ENCODE measurements at places on chromosomes 3 and 15. TPM values are rescaled to one million over a fixed set of nuclear protein-coding genes. Genes with fewer than 3 reads are reported as not detected.
A peak's percentile ranks its signal among the peaks of the same experiment; 100 is the strongest.

The GOLGA6L4 gene
- 5.6 TPM for total RNA-seq

The KPNA1 gene
- 64.5 TPM for total RNA-seq

The LRRK1 gene
- 24.9 TPM for total RNA-seq

GRCh38 chr15:91857772-91858171 lies 4.3 kb downstream of the SLCO3A1 start:
- no peaks in the 10 kb centered on the region for H3K36me3 ChIP-seq
- H3K27ac ChIP-seq: no peak overlapping the region
- no peaks in the 10 kb centered on the region for H3K4me1 ChIP-seq

DNA sequence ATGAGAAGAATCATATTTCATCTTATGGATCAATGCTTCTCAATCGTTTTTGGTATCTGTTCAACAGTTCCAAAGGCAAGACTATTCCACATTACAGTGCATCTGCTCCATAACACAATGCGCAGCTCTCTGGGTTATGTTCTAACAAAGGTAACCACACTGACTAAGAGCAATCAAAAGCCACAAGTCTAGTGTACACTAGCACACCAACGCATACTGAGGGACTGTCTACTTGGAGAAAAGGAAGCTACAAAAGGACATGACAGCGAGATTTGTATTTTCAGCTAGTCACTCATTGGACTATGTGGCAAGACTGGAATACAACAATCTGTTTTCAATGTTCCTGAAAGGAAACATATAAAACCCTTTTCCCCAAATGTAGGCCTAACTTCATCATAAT lies 35.8 kb downstream of the SETD2 start:
- no peak overlapping the region for H3K4me3 ChIP-seq
- H3K36me3 ChIP-seq: peaks cover 8% of the 10 kb centered on the region
- no peak overlapping the region for H3K27ac ChIP-seq

- H3K4me3 ChIP-seq: no peak overlapping the region
- no peaks in the 10 kb centered on the region for H3K36me3 ChIP-seq
- H3K4me1 ChIP-seq: no peaks in the 10 kb centered on the region
- DNase-seq: no peak
Measured at GRCh38 chr3:57076422-57076951, 16.0 kb downstream of the SPATA12 start.

DNA sequence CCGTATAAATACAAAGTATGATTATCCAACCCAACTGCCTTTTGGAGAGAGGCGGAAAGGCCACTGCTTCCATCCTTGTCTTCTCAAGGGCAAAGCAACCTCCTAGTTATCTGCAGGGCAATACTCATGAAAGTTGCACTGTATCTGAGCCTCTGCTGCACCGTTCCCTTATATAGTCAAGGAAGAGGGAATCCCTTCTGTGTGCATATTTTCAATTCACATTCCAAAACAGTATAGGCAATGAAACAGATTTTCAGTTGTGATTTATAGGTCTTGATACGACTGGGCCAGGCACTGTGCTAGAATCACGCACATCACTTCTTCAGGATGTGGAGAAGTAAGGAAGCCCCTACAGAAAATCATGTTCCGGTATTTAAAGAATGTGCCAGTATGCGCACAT lies 455.7 kb downstream of the FOXP1 start:
- peaks cover 4% of the 10 kb centered on the region for H3K4me1 ChIP-seq
- no peaks in the 10 kb centered on the region for H3K36me3 ChIP-seq
- H3K4me3 ChIP-seq: no peak overlapping the region
- no peaks in the 10 kb centered on the region for H3K27me3 ChIP-seq

DNA sequence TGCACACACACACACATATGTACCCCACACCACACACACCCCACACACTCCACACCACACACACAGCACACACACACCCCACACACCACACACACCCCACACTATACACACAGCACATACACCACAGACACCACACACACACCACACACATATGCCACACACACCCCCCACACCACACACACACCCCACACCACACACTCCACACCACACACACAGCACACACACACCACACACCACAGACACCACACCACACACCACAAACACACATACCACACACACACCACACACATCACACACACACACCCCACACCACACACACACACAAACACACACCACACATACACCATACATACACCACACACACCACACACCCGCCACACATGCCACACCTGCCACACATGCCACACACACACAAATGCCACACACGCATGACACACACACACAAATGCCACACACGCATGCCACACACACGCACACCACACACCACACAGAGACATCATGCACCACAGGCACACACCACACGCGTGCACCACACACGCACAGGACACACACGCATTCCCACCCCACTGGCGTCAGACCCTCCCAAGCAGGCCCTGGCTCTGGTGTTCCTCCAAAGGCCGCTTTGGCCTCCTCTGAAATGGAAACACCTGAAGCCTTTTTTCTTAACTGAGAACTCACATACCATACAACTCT lies 15.7 kb downstream of the CHST13 start:
- H3K27me3 ChIP-seq: peaks cover 5% of the 10 kb centered on the region
- H3K4me3 ChIP-seq: no peak overlapping the region
- H3K27ac ChIP-seq: no peak overlapping the region
- peak; percentile 37 for DNase-seq

DNA sequence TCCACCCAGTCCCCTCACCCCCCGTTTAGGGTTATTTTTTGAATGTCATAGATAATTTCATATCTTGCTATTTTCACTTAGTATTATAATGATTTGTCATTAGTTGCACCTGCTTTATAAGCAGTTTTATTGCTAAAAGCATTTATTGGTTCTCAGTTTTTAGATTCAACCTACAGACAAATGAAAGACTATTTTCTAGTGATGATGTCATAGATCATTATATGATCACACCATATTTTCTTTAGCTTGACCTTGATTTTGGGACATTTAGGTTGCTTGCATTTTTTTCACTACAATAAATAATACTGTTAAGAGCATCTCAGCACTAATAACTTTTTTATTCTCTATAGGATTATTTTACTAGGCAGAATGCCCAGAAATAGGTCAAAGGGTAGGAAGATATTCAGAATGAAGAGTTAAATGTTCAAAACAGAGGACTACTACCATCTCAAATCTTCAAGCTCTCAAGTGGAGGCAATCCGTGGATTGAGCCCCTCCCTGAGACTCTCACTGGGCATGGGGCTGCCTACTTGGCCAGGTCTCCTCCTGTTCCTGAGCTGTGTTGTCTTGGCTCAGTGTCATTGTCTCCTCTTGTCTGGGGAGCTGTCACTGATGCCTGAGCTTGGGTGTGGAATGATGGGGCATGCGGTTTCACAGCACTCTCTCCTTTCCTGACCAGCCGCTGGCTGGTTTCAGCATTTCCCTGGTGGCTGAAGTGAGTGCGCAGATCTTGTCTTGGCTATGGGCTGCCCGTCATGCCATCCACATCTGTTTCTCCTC lies 28.4 kb downstream of the CHCHD6 start:
- no peak overlapping the region for H3K27ac ChIP-seq
- H3K27me3 ChIP-seq: no peaks in the 10 kb centered on the region
- DNase-seq: peak; percentile 58
- H3K4me1 ChIP-seq: no peaks in the 10 kb centered on the region
- H3K4me3 ChIP-seq: no peak overlapping the region

- H3K27me3 ChIP-seq: no peaks in the 10 kb centered on the region
- H3K27ac ChIP-seq: no peak overlapping the region
- DNase-seq: no peak
- H3K36me3 ChIP-seq: no peaks in the 10 kb centered on the region
Measured at GRCh38 chr15:88998980-88999713, 86.0 kb upstream of the MFGE8 start.

DNA sequence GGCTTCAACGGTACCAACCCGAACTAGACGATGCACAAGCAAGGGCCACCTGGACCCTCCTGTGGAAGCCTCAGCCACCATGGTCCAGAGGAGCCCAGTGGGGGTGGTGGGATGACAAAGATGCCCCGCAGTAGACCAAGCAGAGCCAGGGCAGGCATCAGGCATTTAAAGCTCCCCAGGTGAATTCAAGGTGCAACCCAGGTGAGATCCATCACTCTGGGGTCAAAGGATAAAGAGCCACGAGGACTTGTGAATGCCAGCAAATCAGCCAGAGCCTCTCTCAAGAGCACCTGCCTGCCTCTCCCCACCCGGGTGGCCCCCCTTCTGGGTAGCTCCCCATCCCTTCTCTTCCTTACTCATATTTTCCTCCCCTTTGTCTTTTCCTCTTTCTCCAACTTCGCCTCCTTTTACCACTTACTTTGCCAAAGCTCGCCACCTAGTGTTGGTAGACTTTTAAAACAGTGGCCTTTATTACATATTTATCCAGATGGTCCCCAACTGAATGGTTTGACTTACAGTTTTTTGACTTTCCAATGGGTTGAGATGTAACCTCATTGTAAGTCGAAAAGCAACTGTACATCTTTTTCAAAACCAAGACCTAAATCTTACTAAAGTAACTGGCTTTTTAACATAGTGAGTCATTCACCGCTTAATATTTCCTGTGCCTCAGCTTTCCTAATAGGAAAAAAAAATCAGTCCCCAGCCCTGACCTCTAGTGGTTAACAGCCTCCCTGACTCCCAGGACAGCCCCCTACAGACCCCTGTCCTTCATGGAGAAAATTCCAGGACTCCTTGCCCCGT lies 18.8 kb downstream of the PLA2G4F start:
- no peak for DNase-seq
- H3K4me3 ChIP-seq: no peak overlapping the region
- H3K27me3 ChIP-seq: no peaks in the 10 kb centered on the region
- no peaks in the 10 kb centered on the region for H3K36me3 ChIP-seq

- no peaks in the 10 kb centered on the region for H3K4me1 ChIP-seq
- no peak overlapping the region for H3K4me3 ChIP-seq
- H3K27me3 ChIP-seq: no peaks in the 10 kb centered on the region
- peaks cover 10% of the 10 kb centered on the region for H3K36me3 ChIP-seq
Measured at GRCh38 chr3:123297627-123297899, 95.8 kb downstream of the SEC22A start.

GRCh38 chr15:98549741-98550140 lies 98.6 kb upstream of the IGF1R start:
- no peaks in the 10 kb centered on the region for H3K27me3 ChIP-seq
- no peak overlapping the region for H3K27ac ChIP-seq
- no peaks in the 10 kb centered on the region for H3K4me1 ChIP-seq
- H3K4me3 ChIP-seq: no peak overlapping the region
- DNase-seq: no peak
- no peaks in the 10 kb centered on the region for H3K36me3 ChIP-seq

DNA sequence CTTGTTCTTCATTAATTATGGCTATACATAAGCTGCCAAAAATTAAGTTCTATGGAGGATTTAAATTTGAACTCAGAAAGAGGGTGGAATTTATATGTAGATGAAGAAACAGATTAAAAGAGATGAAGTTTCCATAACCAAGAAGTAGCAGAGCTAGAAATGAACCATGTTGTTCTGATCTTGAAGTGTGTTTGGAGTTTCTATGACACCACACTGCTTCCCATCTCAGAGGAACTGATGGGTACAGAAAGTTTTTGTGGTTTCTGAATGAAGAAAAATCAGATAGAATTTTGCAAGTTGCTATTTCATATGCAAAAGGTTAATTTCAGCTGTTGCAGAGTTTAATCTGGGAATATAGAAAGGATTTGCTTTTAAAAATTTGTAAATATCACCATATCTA lies 710.3 kb downstream of the PDCD6IP start:
- no peaks in the 10 kb centered on the region for H3K27me3 ChIP-seq
- no peaks in the 10 kb centered on the region for H3K36me3 ChIP-seq
- H3K27ac ChIP-seq: no peak overlapping the region
- H3K4me3 ChIP-seq: no peak overlapping the region
- DNase-seq: no peak

GRCh38 chr15:42119446-42119760 lies 25.0 kb upstream of the PLA2G4D start:
- H3K4me3 ChIP-seq: no peak overlapping the region
- H3K36me3 ChIP-seq: no peaks in the 10 kb centered on the region
- H3K4me1 ChIP-seq: no peaks in the 10 kb centered on the region

- no peak overlapping the region for H3K4me3 ChIP-seq
- peak overlapping the region; percentile 47 for H3K27ac ChIP-seq
- peaks cover 10% of the 10 kb centered on the region for H3K36me3 ChIP-seq
- peaks cover 41% of the 10 kb centered on the region for H3K4me1 ChIP-seq
- no peaks in the 10 kb centered on the region for H3K27me3 ChIP-seq
Measured at GRCh38 chr3:124773351-124774326, 43.4 kb downstream of the UMPS start.

- peaks cover 4% of the 10 kb centered on the region for H3K36me3 ChIP-seq
- no peaks in the 10 kb centered on the region for H3K27me3 ChIP-seq
- no peak overlapping the region for H3K27ac ChIP-seq
- peaks cover 7% of the 10 kb centered on the region for H3K4me1 ChIP-seq
- DNase-seq: peak; percentile 68
Measured at GRCh38 chr3:38116471-38117162, 20.3 kb downstream of the ACAA1 start.

DNA sequence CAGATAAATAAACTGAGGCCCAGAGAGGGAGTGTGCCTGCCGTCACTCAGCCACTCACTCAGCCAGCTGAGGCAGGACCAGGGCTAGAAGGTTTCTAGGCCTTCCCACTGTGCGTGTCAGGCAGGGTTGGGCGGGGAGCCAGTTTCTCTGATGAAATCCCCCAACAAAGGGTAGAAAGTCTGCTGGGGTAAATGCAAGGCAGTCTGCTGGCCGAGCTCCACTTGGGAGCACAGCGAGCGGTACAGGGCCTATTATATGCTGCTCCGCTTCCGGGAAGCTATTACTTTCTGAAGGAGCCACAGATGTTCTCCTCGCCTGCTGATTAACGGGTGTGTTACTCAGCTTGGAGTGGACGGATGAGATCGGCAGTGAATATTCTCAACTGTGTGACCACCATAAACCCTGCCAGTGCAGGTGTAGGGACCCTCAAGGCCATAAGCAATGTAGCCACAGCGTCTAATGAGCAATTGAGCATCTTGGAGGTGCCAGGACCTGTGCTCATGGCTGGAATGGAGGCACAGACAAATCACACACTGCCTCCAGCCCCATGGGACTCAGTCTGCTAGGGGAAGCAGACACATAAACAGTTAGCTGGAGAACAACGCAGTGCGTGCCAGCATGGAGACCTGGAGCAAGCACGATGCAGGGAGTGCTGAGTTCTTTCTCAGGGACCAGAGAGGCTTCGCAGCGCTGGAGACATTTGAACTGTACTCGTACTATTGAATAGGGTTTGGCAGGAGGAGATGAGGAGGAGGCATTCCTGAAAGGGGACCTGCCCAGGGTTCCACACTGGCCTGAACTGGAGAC lies 42.1 kb downstream of the CORO2B start:
- no peak overlapping the region for H3K27ac ChIP-seq
- no peaks in the 10 kb centered on the region for H3K36me3 ChIP-seq
- no peaks in the 10 kb centered on the region for H3K27me3 ChIP-seq
- H3K4me1 ChIP-seq: peaks cover 4% of the 10 kb centered on the region

DNA sequence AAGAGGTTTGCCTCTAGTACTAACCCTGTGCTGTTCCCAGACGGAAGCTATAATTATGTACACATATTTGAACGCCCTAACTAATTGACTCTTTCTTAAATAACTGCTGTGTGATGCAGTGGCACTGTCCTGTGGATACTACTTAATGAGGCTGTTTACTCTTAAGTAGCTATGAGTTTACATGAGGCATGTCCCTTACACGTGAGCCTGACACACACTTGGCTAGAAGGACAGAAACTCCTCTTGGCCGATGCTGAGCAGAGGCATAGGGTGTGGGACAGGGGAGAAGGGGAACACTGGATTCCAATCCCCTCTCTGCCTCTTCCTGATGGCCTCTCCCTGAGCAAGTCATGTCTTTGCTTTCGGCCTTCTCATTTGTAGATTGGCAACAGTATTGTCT lies 21.9 kb downstream of the EHD4 start:
- peaks cover 25% of the 10 kb centered on the region for H3K4me1 ChIP-seq
- H3K4me3 ChIP-seq: no peak overlapping the region
- peak overlapping the region; percentile 52 for H3K27ac ChIP-seq
- DNase-seq: no peak
